NCI-H1417 treated with DMSO at 0.1 percent for 48 hours (cell line): ENCODE measurements at places on chromosomes 6 and 20.

GRCh38 chr6:43914272-43915147 lies 144.5 kb downstream of the VEGFA start:
- no peak for DNase-seq

GRCh38 chr20:21323640-21324039 lies 20.5 kb downstream of the XRN2 start:
- DNase-seq: no peak

GRCh38 chr20:42474646-42475045 lies 715.1 kb downstream of the PTPRT start:
- no peak for DNase-seq

- DNase-seq: no peak
Observed at GRCh38 chr20:15656124-15656523, 917.1 kb downstream of the KIF16B start.

- DNase-seq: no peak
Observed at GRCh38 chr20:826695-827323, 6.7 kb upstream of the FAM110A start.

DNA sequence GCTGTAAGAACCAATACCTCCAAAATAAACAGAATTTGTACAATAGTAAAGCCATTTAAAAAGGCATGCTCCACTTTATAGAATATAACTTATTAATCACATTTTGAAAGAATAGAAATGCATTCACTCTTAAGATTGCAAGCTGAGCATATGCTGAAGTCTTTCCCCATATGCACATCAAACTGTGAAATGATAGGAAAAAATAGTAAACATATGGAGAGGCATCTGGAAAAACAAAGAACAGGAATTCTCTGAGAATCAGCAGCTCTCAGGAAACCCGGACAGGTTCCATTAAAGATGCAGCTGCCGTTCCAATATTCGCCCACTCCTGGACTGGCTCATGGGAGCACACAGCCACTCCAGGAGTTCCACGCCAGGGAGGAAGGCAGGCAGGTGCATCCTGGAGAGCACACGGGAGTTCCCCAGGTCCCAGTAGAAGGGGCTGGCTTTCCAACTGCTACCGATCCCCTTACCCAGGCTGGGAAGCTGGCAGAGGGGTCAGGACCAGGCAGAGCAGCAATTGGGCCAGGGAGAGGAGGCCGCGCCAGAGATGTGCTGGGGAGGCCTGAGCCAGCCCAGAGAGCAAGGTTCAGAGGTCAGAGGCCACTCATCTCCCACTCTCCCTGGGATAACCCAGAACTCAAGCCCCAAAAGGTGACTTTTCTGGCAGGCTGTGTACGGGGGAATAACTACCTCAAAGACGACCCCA lies 111.1 kb downstream of the DLL1 start:
- DNase-seq: peak; percentile 25

DNA sequence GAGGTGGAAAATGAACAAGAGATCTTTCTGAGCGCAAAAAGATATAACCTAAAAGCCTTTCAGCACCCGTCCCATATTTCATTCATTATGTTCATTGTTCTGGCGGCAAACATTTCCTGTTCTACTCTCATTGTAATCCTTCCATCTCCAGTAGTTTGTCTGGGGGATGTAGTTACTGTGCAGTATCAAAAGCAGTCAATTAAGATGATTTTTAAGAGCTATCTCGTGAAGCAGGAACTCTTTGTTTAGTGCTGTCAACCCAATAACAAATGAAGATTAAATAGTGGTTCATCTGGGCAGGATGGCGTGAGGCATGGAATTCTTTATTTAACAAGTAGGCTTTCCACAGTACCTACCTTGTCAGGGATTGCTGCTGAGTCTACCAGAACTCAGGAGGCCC lies 876.7 kb downstream of the HACE1 start:
- DNase-seq: peak; percentile 9

DNA sequence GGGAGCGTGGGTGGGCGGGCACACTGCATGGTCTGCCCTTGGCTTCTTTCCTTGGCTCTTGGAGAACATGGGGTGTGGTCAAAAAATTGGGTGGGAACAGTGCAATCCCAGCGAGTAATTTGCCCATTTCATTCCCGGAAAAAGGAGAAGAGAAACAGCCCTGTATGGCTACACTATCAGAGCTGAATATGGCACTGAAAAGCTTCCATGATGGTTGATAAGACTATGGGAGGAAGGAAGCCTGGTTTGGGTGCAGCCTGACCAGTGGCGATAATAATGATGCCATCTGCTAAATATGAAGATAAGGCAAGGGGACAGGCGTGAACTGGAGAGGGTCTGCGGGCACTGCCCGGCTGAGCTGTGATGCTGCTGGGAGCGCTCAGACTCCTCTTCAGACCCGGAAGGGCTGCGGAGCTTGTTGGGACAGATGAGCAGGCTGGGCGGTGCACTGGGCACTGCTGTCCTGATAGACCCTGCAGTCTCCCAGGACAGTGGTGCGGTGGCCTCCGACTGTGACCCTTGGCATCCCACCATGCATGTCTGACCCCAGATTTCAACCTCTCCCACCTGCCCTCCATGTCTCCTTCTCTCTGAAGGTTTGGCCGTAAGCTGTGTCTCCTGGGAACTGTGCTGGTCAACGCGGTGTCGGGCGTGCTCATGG lies 10.2 kb downstream of the SLC22A1 start:
- DNase-seq: no peak

- no peak for DNase-seq
Observed at GRCh38 chr20:63056236-63057170, 49.7 kb upstream of the BHLHE23 start.

DNA sequence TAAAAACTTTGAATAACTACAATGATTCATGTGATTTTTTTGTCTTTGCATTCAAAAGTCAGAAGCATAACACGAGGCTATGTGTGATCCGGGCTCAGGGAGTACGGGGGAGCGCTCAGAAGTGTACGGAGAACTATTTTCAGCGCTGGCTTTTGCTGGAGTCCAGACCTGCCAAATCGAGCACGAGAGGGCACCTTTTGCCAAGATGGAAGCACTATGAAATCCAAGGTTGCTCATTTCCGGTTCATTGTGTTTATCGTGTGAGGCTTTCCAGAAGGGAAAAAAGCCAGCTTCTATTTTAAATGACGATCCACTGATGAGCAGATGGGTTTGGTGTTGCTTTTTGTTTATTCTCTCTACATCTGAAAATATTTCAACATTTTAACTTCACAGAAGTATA lies 11.3 kb downstream of the RAMACL start:
- no peak for DNase-seq

DNA sequence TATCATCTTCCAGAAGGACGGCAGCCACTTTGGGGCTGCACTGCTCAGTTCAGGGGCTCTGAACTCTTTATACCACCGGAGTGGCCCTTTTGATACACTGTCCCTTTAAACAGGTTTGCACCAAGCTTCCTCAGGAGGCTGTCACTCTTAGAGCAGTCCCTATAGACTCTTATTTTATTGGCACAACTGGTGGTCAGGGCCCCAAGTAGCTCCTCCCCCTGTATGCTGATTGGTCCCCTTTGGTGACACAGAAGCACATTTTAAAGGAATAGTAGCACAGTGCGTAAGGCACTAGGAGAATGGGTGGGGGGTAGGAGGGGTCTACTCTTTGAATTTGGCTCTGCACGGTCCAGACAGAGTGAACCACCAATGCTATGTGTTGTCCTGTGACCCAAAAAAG lies 122.6 kb upstream of the MLN start:
- no peak for DNase-seq

DNA sequence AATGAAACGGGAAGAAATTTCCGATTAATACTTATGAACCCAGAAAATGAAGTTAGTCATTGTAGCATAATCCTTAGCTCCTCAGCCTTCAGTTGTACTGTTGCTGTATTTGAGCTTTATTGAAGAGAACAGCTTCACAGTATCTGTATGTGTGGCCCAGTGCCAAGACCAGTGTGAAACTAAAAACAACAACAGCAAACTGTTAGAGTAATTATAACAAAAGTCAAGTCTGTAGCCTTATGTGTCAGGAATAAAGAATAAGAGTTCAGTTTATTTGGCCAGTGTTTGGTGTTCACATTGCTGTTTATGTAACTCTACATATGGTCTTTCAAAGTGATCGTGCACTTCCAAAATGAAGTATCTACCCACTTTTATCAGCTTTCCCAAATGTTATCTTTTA lies 70.9 kb downstream of the ARID1B start:
- DNase-seq: no peak

DNA sequence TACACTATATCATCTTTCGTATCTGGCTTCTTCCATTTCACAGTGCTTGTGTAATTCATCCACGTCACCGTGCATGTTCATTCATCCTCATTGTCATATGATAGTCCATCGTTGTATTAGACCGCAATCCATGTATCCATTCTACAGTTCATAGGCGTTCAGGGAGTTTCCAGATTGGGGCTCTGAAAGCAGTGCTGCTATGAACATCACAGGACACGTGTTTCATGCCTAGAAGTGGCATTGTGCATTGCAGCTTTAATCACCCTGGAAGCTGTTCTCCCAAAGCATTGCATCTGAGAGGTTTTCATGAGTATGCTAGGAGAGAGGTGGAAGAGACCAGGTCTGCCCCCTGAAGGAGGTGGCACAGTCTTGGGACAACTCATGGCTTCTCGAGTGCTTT lies 35.3 kb downstream of the BMP7 start:
- DNase-seq: no peak

GRCh38 chr6:42522942-42523814 lies 40.7 kb upstream of the UBR2 start:
- no peak for DNase-seq

DNA sequence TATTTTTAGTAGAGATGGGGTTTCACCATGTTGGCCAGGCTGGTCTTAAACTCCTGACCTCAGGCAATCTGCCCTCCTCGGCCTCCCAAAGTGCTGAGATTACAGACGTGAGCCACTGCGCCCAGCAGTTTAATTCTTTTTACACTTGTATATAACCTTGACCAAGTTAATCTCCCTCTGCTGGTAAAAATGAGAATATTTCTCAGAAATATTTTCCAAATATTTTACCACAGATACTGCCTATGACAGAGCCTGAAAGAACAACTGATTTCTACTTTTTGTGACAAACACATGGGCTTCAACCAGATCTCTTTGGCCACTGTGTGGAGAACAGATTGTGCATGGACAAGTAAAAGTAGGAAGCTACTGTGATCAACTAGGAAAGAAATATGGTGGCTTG lies 21.2 kb upstream of the NHSL1 start:
- no peak for DNase-seq

GRCh38 chr6:43909474-43910148 lies 139.6 kb downstream of the VEGFA start:
- DNase-seq: no peak

DNA sequence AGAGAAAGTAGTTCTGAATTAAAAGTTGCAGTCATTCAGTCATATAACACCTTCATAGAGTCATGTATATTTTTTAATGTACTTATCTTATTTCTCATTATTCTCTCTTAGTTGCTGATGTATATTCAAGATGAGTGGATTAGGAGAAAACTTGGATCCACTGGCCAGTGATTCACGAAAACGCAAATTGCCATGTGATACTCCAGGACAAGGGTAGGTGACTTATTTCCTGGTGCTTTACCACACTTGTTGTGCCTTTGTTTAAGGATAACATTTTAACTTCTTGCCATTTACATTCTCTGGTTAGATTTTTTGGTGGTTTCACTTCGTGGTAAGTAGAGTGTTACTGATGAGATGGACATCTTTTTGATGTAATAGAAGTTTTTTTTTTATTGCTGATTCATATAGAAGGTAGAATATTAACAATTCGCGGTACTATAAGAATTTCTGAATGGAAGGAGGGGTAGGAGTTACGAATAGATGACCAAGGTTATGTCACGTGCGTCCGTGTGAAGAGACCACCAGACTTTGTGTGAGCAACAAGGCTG lies 120.5 kb downstream of the NCOA3 start:
- DNase-seq: no peak

- DNase-seq: no peak
Observed at GRCh38 chr20:50724851-50725723, 6.3 kb upstream of the PARD6B start.

DNA sequence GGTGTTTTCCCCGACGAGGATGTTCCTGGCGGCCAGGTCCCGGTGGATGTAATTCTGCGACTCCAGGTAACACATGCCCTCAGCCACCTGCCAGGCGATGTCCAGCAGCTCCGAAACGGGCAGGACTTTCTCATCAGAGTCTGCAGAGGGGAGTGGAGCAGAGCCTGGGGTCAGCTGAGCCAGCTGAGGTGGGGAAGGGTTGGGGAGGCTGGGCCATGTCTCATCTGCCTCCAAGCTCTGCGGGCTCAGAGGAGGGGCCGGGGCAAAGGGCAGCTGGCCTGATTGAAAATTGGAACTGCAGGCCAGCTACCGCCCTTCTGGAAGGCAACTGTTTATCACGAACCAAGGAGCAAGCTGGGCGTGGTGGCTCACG lies 6.4 kb downstream of the PTK6 start:
- no peak for DNase-seq

GRCh38 chr6:38163186-38164130 lies 343.9 kb downstream of the ZFAND3 start:
- no peak for DNase-seq

- DNase-seq: no peak
Observed at GRCh38 chr6:788058-788457, 95.1 kb upstream of the EXOC2 start.

DNA sequence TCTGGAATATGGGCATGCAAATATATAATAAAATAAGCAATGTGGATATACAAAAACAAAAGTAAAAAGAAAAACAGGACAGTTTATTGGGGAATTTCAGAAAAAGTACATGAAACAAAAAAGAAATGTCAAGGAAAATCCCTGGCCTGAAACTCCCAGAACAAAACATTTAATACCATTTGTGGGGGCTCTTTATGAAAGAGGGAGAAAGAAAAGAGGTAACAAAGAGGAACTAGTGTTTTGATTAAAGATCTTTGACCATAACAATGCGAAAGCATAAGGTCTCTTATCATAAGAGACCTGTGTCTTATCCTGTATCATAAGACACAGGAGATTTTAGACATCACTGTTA lies 88.6 kb upstream of the ARID1B start:
- no peak for DNase-seq

GRCh38 chr6:112291161-112291762 lies 36.9 kb upstream of the LAMA4 start:
- DNase-seq: no peak

- DNase-seq: no peak
Observed at GRCh38 chr20:1827974-1828785, 67.0 kb upstream of the SIRPA start.

DNA sequence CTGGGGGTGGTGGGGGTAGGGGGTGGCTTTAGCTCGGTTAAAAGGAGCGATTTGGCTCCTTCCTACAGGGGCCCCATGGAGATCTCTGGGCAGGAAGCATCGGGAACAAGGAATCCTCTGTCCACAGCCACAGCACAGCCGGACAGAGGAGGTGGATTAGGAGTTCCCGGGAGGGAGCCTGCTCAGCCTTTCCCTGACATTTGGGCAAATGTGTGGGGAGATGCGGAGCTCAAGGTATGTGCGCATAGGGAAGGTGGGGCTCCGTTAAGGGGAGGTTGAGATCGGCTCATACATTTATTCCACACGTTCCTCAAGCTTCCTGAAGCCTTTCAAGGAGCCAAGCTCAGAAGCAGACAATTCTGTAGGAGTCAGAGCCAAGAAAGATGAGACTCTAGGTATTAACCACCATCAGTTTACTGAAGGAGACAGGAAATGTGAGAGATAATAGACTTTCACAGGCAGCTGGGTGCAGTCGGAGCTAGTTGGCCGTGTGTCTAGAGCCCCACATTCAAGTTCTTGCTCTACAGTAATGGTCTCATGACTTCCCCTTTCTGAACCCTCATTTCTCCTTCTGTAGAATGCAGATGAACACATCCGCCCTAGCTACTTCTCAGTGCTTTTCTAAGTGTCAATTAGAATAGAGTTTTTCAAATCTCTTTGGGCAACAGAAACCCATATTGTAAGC lies 40.8 kb upstream of the EPB41L1 start:
- no peak for DNase-seq
